HTR-8/SVneo (cell line): ENCODE measurements at places on chromosomes 2 and 18.

DNA sequence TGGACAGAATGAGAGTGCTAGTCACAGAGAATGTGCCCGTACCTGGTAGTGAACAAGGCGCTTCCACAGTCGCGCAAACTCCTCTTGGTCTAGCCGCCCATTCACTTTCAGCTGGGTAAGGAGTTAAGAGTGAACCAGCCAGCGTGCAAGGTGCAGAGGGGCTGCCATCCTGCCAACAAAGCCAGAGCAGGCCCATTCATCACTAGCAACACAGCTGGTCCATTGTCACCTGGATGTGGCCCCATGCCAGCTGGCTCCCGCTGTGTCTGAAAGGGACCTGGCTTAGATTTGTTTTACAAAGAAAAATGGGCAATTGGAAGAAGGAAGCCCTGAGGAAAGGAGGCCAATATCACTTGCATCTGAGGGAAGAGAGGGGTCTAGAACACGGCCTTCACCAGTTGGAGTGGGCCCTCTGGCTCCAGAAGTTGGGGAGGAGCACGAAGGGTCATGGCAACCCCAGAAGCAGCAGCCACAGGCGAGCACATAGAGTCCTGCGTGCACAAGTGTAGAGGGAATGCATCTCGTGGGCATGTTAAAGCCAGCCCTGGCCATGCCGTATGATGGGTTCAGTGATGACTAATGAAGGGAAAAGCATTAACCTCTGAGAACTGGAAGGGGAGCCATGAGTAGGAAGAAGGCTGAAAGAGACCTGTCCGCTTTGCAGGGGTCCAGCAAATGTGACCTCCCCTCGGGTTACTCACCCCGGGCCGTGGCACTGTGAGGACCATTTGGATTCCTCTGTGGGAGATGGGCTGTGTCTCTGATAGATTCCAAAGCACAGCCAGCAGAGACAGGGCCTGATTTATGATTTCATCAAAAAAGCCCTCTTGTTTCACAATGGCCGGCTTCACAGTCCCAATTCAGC lies 70.6 kb downstream of the CAPN13 start:
- no peak for DNase-seq

DNA sequence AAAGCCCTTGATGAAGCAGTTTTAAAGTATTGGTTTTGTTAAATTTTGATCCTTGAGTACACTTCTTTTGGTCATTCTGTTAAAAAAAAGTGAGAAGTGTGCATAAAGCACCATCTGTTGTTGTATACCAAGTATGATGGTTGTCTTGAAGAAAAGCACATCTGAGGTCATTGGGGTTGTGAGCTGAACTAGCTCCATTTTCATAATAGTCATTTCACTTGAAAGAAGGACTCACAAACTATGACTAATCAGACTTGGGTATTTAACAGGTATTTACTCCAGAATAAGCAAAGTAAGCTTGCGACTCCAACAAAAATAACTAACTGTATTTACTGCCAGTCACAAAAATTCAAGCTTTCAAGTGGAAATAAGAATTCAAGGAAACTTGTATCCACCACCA lies 35.1 kb downstream of the CHN1 start:
- no peak for DNase-seq

GRCh38 chr2:121890041-121890440 lies 134.6 kb downstream of the TSN start:
- no peak for DNase-seq

DNA sequence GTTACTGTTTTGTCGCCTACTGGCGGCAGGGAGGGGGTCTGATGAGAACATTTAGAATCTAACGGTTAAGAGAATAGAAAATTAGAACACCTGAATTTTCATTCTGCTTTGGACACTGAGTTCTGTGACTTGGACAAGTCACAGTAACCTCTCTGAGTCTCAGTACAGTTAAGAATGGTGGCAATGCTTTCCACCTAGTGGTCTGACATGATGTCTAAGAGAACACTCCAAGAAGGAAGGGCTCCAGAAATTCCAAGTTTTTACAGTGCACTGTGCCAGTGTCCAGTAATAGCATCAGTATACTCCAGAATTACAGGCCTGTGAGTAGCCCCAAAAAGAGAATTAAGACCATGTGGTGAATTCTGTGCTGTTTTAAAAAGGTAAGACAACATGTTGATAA lies 174.1 kb upstream of the ZFP36L2 start:
- no peak for DNase-seq

- DNase-seq, result no peak
Observed at GRCh38 chr2:52288596-52288995, 1256.7 kb upstream of the NRXN1 start.
